ENCODE measurements at places on chromosomes 5 and 9.

DNA sequence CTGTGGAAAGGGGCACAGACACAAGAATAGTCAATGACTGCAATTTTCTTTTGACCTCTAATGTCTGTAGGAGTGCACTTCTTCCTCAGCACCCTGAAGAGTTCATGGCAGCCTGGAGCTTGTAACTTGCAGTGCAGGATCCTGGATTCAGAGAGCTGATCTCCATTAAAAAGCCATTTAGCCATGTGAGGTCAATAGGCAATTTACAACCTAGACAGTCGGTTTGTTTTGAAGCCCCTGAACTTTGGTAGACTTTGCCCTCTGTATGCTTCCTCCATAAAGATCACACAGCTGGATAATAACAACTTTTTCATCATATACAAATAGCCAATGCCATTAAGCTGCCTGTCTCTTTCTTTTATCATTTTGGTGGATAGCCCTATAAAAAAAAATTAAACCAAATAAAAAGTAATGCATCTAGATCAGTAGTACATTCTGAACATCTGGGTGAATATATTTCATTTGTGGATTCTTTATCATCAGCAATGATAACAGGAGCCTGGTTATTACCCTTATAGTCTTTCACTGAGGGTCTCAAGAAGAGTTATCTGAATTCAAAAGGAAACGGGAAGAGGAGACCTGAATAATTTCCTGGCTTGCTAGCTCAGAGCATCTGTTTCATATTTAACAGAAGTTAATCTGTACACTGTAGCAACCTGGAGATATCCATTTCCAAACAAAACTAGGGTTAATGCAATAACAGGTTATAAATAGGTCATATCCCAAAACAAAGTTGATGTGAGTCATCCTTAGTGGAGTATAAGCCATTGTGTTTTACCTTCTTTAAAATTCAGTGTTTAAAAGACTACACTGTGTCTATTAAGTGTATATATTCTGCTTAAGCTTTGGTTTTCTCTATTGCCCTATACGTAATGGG lies 193.8 kb upstream of the ACTBL2 start:
- DNase-seq, result no peak

DNA sequence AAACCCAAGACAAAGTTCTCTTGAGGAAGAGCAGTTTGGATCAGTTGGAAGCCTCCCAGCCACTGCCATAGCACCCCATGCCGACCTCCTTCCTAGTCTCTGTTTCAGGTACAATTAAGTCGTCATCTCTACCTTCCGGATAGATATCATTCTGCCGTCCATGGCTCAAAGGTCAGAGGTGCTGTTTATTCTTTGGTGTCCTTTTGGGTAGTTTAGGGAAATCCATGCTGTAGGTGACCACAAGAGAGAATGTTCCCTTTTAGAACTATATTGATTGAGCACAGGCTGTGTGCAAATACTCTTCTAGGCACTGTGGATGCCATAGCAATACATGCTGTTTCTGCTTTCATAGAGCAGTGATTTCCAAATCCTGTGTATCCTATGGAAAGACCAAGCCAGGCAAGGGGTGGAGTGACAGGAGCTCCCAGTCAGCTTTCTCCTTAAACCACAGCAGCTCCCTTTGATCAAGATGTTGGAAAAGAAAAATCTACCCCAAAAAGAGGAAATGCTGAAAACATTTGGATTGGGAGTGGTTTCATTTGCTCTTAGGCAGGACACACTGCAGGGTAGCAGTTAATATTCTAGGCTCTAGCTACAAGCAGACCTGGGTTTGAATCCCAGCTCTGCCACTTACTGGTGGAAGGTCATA lies 127.9 kb downstream of the PALM2AKAP2 start:
- no peak for DNase-seq

DNA sequence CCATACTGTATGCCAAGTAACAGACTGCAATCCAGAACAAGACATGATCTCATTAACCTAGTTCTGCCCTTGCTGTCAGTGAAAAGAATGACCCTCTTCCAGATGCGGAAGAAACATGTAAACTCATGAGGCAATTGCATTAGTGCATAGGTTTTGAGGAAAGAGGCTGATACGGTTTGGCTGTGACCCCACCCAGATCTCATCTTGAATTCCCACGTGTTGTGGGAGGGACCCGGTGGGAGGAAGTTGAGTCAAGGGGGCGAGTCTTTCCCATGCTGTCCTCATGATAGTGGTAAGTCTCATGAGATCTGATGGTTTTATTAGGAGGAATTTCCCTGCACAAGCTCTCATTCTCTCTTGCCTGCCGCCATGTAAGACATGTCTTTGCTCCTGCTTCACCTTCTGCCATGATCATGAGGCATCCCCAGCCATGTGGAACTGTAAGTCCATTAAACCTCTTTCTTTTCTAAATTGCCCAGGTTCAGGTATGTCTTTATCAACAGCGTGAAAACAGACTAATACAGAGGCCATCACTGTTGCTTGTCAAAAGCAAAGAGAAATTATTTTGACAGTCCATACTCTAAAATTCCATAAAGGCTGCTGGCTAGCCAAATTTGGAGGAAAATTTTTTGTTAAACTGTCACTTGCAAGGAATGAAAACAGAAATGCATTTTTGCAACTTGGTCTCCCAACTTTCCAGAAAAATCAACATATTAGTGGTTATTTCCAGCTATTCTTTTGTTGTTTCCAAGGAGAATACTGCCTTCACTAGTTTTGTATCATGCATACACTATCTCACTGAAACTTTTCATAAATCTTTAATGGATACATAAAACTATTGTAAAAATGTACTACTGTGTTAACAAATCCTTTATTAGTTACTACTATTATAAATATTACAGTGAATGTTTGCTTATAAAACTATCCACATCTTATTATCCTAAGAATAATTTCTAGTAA lies 3.2 kb upstream of the ARL15 start:
- DNase-seq, result no peak

- no peak for DNase-seq
These were observed 364.4 kb upstream of the CDH9 start for GRCh38 chr5:27402828-27403227.

DNA sequence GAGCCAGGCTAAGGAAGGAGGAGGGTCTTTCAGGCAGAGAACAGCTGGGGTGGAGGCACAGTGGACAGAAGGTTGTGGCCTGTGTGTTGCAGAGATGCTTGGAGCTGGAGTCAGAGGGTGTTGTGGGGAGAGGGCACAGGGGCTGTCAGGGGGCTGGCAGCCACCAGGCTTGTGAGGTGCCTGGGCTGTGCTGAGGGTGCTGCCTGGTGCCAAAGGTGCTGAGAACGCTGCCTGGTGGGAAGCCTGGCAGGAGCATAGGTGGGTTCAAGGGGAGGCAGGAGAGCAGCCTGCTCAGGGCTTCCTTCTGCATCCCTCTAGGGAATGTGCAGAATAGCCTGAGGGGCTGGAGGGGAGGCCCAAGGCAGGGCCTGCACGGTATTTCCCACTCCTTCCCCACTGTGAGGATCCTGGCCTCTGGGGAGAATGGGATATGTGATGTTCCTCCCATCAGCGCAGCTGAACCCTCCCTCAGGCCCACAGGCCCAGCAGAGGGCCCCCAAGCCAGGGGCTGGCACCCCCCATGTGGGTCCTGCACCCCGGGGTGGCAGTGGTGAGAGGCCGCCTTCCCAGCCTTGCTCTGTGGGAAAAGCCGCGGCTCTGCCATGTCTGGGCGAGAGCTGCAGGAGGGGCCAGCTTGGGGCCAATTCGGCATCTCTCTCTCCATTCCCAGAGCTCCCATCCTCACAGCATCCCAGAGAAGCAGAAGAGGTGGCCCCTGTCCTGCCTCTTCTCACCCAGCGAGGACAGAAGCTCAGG lies 76.3 kb downstream of the CACNA1B start:
- no peak for DNase-seq

GRCh38 chr5:175479125-175479881 lies 943 bp downstream of the SFXN1 start:
- no peak for DNase-seq

- DNase-seq, result peak; percentile 76
These were observed 119.9 kb downstream of the KCNIP1 start for GRCh38 chr5:170623576-170624181.

- DNase-seq, result no peak
These were observed 64.5 kb downstream of the SEC61B start for GRCh38 chr9:99286536-99286935.

GRCh38 chr9:85112933-85113418 lies 443.4 kb downstream of the NTRK2 start:
- DNase-seq, result no peak

- no peak for DNase-seq
These were observed 8.6 kb downstream of the MFAP3 start for GRCh38 chr5:154047324-154047723.

DNA sequence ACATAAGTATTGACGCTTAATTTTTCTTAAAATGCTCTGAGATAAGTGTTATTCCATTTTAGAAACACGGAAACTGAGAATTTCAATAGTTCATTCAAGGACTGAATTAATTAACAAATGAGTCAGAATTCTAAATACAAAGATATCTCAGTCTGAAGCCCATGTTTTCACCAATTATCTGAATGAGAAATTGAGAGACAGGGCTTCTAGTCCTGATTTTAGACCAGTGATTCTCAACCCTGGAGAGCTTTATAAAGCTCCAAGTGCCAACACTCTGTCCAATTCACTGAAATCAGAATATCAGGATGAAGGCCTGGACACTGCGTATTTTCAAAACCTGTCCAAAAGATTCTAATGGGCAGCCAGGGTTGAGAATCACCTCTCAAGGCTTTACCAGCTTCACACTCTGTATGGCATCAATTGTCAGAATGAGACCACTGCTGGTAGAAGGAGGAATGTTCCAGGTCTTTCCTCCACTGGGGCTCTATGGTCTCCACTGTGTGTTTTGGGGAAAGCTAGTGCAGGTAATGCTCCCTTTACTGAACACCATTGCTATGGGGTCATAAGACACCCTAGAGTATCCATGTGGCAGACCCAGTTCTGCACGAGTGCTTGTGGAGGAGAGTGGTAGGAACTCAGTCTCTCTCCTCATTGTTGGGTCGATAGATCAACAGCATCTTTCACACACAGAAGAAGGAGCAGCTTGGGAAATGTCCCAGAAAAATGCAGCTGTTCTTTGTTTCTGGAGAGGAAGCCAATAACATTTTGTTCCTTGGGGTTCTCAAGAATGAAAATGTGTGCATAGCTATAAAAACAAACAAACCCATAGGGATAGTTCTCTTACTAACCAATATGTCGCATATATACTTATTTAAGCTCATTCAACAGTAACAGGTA lies 99.7 kb upstream of the OSMR start:
- no peak for DNase-seq

- no peak for DNase-seq
These were observed 25.3 kb downstream of the DAP start for GRCh38 chr5:10735569-10736276.

- DNase-seq, result no peak
These were observed 100.4 kb upstream of the SAP30L start for GRCh38 chr5:154345255-154345952.

DNA sequence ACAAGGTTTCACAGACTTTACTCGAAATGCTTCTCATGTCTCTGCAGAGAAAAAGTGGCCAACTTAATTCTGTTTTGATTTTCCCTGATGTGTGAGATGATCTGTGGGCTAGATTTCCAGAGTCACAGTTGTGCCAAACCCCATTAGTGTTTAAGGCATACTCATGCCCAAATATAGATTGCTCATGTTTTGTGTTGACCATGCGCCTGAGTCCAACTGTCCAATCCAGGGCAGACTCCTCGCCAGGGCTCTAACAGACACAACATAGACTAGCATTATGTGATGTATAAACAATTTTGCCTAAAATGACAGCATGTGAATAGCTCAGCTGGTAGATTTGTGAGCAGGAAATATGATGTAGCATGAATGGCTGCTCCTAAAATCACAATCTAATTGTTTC lies 128.1 kb downstream of the PRDM6 start:
- DNase-seq, result no peak

DNA sequence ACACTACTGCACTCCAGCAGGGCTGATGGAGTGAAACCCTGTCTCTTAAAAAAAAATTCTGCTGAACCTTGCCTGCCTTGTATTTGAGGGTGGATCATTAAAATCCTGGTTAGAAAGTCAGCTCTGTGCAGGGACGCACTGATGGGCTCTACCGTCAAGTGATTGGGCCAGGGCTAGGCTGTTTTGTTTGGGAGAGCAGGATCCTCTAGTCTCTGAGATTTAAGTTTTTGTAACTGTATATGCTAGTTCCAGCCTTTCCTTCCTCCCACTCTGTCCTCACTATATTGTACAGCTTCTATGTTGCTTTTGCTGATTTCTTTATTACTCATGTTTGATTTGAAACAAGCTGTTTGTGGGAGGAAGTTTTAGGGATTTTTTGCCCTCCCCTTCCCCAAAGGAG lies 11.5 kb downstream of the DDX4 start:
- no peak for DNase-seq

- DNase-seq, result no peak
These were observed 273.2 kb upstream of the TARS1 start for GRCh38 chr5:33167541-33167940.

All from ecto neural progenitor cell (in vitro differentiated cells).